Heart left ventricle (tissue), 16 donors: ENCODE measurements at places on chromosomes 2 and 18.
A peak's percentile ranks its signal among the peaks of the same experiment; 100 is the strongest.

- no peak for DNase-seq
These were observed 27.7 kb downstream of the TMEM131 start for GRCh38 chr2:97967931-97968627.

DNA sequence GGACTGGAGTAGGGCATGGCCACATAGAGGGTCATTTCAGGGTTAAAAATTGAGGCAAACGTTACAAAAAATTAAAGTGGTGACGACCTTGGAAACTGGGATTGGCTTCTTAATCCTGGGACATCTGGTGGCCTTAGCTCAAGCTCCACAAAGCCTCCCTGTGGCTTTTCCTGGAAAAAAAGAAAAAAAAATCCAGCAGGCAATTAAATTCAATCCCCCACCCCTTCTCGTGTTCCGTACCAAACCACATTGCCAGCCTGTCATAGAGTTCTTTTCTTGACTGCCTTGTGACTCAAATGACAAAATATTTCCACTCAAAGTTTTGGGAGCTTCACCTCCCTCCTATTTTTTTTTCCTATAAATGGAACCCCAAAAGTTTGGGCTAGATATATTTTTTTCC is 195.6 kb downstream of the HRH4 start:
- no peak for DNase-seq

DNA sequence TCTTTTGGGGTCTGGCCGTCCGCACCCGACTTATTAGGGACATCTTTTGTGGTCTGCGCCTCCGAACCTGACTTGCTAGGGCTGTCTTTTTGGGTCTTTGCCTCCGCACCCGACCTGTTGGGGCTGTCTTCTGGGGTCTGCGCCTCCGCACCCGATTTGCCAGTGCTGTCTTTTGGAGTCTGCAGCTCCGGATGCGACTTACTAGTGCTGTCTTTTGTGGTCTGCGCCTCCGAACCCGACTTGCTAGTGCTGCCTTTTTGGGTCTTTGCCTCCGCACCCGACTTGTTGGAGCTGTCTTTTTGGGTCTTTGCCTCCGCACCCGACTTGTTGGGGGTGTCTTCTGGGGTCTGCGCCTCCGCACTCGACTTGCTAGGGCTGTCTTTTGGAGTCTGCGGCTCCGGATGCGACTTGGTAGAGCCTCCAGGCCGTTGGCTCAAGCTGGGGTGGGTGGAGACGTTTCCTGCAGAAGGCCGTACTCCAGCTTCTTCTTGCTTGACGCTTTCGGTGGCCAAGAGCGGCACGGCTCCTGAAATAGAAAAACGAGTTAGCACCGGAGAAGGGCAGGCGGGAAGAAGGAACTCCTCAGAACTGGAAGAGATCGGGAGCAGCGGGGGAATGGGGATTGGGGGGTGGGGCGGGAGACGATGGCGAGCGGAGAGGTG is 498 bp downstream of the TGOLN2 start:
- DNase-seq, result peak; percentile 59

DNA sequence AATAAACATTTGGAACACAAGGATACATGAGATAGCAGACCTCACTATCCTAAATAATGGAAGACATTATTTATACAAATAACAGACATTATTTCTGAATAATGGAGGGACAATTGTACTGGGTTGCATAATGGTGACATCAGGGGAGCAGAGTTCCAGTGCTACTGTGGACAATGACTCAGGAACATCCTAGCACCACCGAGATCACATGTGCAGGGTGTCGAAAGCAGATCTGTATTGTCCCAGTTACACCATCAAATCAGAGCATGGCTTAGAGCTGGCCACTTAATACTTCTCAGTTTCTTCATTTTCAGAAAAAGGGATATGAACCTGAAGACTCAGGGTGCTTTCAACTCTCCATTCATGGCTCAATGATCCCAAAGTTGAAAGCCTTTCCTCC is 249.1 kb upstream of the RBMS1 start:
- DNase-seq, result no peak

GRCh38 chr18:44342162-44342561 is 338.5 kb upstream of the SETBP1 start:
- no peak for DNase-seq
